ENCODE measurements at places on chromosomes 7 and 10.

- no peak for DNase-seq
These were observed 91.7 kb downstream of the MARCHF5 start for GRCh38 chr10:92382631-92383030.

GRCh38 chr10:110513949-110514348, 16.2 kb downstream of the DUSP5 start:
- DNase-seq: no peak

- DNase-seq: no peak
These were observed 61.9 kb downstream of the COL13A1 start for GRCh38 chr10:69863580-69863979.

GRCh38 chr10:112949143-112949823, 764 bp upstream of the TCF7L2 start:
- no peak for DNase-seq

GRCh38 chr10:14587540-14588083, 187.1 kb downstream of the FAM107B start:
- DNase-seq: no peak

DNA sequence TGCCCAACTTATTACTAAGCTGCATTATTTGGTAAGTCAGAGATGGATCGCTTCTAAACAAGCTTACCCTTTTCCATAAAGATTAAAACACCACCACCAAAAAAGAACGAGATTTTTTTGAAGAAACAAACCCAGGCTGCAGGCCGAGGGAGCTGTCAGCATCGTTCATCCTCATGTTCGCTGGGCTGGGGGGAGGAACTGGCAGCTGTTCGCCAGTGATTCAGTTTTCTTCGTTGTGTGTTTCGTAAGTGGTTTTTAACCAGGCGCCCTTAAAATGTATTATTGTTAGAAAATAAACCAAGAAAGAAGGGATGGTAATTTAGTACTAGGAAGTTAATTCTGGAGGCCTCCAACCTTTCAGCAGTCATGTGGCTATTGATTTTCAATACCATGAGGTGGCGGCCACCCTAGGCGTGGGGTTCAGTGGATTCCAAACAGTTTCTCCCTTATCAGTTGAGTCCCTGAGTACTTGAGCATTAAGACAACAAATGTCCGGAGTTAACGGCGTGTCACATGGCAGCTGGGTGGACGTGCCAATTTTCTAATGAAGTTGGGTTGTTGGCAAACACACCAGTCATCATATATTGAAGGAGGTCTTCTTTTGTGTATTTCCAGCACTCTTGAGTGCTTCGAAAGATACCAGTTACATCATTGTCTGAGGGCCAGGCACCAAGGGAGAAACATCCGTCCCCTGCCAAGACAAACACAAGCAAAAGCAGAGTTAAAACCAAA, 173.2 kb downstream of the EBF3 start:
- DNase-seq: no peak

- DNase-seq: no peak
These were observed 73.4 kb downstream of the ABI1 start for GRCh38 chr10:26787362-26787761.

DNA sequence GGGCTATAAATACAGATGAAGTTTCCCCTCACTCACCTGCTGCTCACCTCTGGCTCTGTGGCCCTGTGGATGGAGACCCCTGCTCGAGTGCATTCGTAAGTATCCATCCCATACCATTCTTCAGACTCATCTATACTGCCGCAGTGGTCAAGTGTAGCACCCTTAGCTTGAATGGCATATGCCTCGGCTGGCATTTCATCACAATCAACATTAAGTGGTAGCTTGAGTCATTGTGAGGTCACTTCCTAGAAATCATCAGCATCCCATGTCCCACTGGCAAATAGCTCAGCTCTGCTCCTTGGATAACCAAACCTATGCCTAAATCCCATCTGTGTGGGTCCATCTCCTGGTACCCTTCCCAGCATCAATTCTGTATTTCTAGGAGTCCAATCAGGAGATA, 38.2 kb downstream of the MDH2 start:
- DNase-seq: no peak

DNA sequence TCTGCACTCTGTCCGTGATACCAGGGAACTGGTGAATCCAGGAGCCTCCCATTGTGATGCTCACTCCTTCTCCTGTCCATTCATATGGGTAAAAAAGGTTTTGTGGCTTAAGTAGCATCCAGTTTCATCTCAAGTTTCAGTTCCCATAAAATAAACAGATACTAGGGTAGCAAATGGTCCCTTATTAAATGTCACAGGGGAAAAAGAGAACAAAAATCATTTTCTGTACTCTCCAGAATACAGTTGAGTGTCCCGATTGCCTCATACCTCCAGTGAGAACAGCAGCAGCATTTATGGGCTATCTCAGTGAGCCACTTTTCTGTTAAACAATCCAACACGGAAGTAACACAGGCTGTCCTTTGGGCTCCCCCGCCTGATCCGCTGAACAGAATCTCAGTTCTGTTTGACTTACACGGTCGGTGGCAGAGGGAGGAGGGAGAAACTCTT, 179.6 kb downstream of the CELF2 start:
- no peak for DNase-seq

- no peak for DNase-seq
These were observed 56.4 kb downstream of the CDHR3 start for GRCh38 chr7:106019470-106019820.

DNA sequence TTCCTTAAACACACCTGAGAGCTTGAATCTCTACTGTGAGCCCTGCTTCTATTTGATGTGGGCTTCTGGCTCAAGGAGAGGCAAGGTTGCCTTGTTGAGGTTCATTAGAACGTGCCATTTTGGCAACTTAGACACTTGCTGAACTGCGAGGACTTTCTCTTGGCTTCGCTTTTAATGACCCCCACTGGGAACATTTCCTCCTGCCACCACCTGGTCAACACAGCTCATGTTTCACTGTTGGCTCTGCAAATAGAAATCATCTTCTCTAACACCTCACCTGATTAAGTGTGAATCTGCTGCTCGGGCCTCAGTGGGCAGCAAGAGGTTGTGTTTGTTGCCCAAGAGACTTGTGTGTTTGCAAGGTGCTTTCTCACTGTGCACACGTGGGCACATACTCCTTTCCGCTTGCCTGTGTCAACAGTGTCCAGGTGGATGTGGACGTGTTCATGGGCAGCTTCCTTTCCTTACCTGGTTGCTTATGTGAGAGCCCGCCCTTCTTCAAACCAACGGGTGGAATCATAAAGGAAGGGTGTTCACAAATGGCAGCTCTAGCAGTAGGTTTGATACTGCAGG, 147.0 kb downstream of the NRP1 start:
- DNase-seq: no peak

DNA sequence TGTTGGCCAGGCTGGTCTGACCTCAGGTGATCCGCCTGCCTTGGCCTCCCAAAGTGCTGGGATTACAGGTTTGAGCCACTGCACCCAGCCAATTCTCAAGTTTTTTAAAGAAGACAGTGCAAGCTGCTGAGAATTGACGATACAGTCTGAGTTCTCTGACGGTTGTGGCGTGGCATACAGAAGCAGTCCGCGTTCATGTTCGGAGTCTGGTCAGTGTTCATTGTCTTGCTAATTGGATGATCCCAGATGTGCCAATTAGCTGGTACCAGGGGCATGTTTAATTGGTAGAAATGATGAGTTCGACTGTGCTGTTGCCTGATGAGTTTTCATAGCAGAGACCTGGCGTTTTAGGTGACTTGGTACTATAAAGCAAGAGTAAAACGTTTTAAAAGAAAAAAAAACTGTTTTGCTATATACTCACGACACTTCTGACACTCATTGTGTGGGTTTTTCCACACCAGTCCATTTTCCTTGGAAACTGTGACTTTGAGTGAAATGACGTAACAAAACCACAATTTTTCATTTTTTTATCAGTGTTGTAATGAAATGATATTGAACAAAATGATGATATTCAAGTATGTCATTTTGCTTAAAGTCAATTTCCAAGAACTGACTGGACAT, 32.3 kb downstream of the CAMK1D start:
- DNase-seq: no peak

DNA sequence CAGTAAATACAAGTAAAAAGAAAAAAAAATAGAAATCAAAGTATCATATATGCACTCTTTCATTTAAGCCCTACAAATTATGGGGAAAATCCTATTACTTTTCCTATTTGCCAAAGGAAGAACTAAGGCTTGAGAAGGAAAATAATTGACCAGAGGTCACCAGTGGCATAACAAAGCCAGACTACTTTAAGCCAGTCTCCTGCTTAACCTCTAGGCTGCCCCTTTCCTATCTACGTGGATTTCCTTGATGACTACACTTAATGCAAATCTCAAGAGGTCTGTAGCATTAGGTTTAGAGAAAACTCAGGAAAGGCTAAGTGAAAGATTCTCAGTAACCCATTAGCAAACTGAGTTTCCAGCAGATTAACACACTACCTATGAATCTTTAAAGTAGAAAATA, 49.8 kb downstream of the TPK1 start:
- no peak for DNase-seq

- DNase-seq: no peak
These were observed 8.1 kb upstream of the ADAP1 start for GRCh38 chr7:962401-963081.
